ENCODE measurements at places on chromosomes 2 and 18.

GRCh38 chr2:145690183-145690778, 1170.4 kb upstream of the ZEB2 start:
- no peak for DNase-seq

DNA sequence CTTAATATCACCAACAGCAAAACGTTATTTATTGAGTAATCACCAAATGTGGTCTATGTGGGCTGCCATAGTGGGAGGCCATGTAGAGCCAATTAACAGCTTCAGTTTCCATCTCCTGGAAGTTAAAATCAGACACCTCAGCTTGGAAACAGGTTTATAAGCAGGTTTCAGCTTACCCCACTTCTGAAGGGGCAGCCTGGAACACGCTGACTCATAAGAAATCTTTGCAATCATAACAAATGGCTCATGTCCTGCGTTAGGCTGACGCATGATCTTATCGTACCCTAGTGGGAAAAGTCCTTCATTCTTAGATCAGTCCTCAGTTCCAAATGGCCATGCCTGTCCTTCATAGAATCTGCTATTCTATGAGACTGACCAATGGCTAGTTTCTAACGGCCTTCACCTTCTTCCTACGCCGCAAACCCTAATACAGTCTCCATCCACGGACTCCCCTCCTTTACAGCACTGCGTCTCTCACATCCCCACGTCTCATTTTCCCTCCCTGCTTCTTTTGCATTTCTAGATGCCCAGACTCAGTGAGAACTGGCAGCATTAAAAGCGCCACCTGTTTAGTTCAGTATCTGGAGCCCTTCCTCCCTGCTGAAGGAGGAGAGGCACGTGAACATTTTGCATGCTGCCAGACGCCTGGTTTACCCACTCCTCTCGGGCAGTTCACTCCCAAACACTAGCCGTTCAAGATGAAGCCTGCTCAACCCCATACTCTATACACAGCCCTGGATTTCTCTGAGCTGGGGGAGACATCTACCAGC, 24.2 kb upstream of the BZW1 start:
- no peak for DNase-seq

GRCh38 chr2:45652090-45653031, 886 bp downstream of the PRKCE start:
- DNase-seq: no peak

DNA sequence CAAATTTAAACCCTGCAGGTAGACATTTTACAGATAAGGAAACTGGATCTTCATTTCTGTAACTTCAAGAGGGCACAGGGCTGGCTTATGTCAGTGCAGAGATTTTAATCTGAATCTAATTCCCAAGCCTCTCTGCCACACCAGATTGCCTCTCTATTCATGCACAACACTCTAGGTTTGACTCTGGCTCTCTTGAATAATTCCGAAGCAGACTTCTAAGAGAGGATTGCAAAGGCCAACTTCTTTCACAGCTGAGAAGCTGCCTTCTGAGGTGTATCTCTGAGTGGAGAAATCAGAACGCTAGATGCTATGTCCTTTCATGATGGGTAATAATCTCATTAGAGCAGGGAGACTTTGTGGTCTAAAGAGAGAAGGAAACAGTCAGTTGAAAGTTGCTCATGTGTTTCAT, 20.1 kb upstream of the MGAT5 start:
- DNase-seq: no peak

DNA sequence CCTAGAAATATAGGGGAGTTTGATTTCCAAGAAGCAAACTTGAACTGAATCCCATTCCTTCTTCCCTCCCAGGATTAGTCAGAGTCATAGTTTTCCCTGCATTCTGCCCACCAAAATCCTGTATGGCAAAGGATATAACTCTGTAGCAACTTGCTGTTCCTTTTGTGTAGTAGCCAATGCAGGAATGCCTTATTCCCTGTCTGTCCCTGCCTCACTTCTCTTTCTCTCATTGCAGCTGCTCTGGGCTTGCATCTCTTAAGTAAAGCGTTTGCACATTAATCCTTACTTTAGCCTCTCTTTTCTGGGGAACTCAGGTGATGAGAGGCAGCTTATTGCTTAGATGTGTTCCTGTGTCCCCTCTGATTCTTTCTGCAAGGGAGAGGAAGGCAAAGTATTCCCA, 333.1 kb upstream of the VWC2L start:
- no peak for DNase-seq

DNA sequence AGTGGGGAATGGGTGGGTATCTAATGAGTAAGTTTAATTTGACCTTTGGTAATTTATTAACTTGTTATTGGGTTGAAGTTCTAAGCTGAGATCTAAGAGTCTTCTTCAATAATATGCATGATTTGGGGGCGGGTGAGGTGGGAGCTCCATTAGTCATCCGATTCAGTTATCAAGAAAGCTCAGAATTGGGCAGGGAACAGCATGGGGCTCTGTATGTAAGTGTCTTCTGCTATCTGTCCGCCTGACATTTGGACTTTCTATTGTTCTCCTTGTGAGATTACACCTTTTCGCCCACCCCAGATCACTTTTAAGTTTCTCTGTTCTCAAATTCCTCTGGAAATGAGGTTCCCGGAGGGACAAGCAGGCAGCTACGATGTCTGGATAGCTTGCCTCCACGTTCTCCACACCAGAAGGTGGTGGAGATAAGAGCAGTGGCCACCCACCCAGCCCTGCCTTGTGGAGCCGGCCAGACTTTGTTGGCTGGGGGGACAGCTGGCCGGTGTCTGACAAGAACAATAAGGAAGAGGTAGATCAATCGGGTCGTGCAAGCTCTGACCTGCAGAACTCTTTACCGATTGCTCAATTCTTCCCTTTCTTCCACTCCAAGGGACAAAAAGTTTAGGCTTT, 75.5 kb upstream of the GATA6 start:
- DNase-seq: no peak

- no peak for DNase-seq
Measured at GRCh38 chr2:175439416-175439815, 257.9 kb upstream of the ATP5MC3 start.

DNA sequence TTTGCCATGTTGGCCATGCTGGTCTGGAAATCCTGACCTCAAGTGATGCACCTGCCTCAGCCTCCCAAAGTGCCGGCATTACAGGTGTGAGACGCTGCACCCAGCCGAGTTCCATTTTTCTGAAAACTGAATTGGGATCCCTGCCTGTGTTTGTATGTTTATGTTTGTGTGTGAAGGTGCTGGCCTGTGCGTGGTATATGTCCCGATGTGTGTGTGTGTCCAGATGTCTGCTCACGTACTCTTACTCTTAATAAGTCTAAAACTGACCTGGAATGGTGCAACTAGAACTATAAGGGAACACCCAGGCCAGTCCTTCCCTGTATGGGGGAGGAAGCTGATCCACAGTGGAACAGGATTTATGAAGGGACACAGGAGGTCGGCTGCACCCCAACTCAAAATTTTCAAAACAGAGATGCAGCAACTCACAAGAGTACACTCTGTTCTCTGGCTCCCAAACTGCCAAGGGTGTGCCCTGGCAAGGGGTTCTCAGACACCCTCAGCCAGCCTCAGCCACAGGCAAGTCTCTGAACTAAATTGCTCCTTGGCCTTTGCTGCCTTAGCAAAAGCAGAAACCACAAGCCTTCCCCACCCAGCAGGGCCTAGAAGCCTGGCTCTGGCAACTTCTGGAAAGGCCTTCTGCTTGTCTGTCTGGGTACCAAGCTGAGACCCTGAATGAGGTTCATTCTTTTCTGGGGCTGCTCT, 36.5 kb downstream of the RHOB start:
- no peak for DNase-seq

DNA sequence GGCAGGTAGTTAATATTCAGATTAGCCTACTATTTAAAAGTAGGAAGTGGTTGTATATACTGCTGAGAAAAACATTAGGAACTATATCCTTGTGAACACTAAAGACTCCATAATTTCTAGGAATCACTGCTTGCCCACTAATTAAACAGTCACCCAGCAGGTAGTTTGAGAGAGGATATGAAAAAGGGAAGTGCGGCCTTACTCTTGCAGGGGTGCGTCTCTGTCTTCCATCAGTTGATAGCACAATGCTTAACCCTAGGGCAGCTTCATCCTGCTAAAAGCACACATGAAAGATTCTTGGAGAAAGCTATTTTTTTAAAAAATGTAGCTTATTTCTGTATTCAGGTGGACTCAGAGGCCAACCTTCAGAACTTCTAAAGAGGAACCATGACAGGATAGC, 53.1 kb upstream of the ATP5MC3 start:
- no peak for DNase-seq

DNA sequence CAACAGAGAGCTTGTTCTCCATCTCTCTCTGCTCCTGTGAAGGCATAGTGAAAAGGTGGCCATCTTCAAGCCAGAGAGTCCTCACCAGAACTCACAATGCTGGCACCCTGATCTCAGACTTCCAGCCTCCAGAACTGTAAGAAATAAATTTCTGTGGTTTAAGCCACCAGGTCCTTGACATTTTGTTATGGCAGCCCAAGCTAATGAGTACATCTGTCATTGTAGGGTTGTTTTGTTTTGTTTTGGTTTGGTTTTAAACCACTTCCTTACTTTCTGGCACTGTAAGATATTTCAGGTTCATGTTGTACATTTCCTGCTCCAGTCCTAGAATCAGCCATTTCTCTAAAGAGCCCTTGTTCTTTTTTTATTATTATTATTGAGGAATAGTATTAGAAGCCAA, 171.2 kb downstream of the CPS1 start:
- DNase-seq: no peak

DNA sequence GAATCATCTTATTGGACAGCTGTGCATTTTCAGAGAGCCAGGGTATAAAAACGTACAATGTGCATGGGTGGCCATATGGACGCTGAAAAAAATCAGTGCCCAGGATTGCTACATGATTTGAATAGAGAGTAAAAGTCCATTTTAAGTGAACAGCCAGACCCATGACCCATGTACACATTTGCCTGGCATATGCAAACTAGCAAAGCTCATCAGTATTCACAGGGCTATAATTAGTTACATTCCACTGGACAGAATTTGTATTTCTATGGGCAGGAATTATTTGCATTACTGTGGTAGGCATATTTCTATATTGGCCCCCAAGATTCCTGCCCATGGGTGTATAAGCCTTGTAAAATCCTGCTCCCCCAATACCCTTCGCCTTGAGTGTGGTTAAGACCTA, 78.8 kb downstream of the PTH2R start:
- DNase-seq: no peak

GRCh38 chr18:34697891-34698290, 12.2 kb upstream of the DTNA start:
- no peak for DNase-seq

DNA sequence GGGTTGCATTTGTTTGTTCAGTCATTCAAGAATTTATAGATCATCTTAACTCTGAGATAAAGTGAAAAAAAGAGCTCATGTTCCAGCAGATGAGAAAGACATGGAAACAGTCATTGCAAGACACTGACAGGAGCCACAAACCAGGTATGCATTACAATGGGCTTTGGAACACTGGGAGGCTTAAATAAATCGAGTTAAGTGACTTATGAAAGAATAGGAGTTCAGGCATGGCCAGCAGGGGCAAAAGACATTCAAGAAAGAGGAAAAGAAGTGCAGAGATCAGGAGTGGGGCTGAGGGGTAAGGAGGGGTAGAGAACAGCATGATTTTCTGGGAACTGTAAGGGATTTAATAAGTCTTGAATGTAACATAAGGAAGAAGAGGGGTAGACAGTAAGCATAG, 121.2 kb upstream of the EPC2 start:
- DNase-seq: no peak

DNA sequence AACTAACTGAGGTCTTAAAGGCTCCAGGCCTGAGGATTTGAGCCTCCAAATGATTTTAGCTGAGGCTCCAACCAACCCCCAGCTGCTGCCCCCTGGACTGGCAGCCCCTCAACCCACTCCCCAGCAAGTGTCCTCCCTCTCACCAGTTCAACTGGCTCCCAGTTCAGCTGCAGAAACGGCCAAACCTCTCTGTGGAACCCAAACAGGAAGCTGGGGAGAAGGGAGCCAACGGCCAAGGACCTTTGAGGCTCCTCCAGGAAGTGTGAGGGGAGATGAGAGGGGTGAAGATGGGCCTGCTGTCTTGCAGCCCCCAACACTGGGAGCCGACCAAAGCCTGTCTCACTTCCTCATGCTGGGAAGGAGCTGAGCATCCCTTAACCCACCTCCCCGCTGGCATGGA, 24.9 kb downstream of the ZFP36L2 start:
- no peak for DNase-seq

GRCh38 chr2:46798998-46799698, 116.5 kb downstream of the MCFD2 start:
- DNase-seq: no peak

DNA sequence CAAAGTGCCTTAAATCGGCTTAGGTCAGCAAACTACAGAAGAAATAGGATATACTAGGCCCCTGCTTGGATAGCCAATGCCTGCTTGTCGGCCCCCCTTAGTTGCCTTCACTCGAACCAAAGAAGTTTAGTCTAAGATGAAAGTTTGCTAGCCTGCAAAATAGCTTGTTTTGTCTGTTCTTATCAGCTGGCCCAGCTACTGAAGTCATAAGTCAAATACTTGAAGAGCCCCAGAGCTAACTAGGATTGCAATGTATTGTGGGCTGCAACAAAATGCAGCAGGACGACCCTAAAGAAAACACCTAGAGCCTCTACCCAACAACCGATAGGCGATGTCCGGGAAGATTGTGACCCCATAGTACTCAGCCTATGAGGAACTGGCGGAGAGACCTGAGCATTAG, 183.5 kb upstream of the HS6ST1 start:
- DNase-seq: no peak

DNA sequence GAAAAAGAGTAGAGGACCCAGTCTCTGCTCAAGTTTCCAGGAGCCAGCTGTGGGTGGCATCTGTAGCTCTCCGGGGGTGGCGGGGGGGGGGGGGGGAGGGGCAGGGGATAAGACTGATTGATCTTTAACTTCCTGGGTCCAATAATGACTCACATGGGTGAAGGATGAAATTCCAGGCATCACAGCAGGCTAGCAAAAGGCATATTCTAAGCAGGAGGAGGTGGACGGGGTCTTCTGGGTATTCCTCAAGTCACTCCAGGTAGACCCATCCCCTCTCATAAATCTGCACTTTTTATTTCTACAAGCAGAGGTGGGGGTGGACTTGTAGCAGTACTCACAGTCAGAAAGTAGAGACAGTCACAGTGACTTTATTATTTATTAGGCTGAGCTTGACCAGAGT, 85.5 kb upstream of the TMEM247 start:
- no peak for DNase-seq

- DNase-seq: no peak
Measured at GRCh38 chr2:107502539-107502938, 324.2 kb upstream of the RGPD4 start.

- DNase-seq: no peak
Measured at GRCh38 chr18:392928-393573, 107.5 kb downstream of the COLEC12 start.

- DNase-seq: no peak
Measured at GRCh38 chr2:159045545-159046454, 77.4 kb downstream of the TANC1 start.

GRCh38 chr18:22311301-22311700, 106.4 kb downstream of the CTAGE1 start:
- no peak for DNase-seq

- no peak for DNase-seq
Measured at GRCh38 chr2:175903384-175903936, 98.6 kb downstream of the LNPK start.

- no peak for DNase-seq
Measured at GRCh38 chr18:2985628-2986027, 27.3 kb downstream of the LPIN2 start.

DNA sequence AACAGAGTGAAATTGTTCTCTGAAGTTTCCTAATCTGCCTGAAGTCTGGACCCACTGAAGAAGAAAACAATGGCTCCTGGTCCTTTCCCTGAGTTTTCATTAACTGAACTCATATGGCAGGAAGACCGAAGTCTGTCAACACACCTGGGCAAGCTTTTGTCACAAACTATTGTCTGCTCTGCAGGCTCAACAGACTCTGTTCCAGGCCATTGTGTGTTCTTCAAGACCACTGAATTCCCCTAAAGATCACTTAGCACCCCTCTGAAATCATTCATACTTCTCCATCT, 6.6 kb upstream of the TMEM37 start:
- no peak for DNase-seq

All from stimulated activated CD8-positive, alpha-beta memory T cell treated with anti-CD3 and anti-CD28 coated beads, Interleukin-4, amount 100 ng/mL, for 1 hour (primary cell).